ENCODE measurements at places on chromosomes 11 and 22.
A peak's percentile ranks its signal among the peaks of the same experiment; 100 is the strongest.

GRCh38 chr22:29149841-29150555 is 55.7 kb upstream of the EMID1 start:
- no peak for DNase-seq

DNA sequence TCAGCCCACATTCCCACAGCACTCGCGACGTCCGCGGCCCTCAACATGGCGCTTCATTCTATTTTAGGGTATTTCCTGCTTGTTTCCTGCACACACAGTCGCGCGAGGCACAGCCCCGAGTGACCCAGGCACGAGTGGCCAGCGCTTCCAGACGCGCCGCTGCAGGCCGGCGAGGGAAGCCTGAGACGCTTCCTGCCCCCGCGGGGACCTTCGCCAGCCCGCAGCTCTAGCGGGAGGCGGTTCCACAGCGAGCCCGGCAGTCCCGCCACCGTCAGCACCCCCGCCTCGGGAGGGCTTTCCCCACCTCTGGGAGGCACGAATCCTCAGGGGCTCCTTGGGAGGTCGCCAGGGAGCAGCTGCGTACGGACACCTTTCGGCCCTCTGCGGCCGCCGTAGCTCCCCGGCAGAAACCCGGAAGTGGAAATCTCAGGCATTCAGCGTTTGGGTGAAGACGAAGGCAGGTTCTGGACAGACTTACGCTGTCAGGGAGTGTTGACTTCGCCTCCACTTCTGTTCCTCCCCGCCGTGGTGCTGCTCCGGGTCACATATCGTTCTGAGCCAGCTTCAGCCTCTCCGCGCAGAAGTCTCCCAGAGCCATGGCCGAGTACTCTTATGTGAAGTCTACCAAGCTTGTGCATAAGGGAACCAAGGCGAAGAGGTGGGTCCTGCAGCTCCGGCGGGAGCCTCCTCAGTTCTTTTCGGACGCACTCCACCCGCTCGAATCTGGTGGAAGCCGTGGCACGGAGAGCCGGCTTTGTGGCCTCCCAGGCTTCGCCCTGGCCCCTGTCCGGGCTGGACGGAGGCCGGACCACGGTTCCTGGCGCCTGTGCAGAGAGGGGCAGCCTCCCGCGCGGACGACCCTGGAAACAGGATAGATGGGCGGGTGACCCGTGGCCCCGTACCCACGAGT is 2925.9 kb upstream of the OR11H1 start:
- DNase-seq = no peak

DNA sequence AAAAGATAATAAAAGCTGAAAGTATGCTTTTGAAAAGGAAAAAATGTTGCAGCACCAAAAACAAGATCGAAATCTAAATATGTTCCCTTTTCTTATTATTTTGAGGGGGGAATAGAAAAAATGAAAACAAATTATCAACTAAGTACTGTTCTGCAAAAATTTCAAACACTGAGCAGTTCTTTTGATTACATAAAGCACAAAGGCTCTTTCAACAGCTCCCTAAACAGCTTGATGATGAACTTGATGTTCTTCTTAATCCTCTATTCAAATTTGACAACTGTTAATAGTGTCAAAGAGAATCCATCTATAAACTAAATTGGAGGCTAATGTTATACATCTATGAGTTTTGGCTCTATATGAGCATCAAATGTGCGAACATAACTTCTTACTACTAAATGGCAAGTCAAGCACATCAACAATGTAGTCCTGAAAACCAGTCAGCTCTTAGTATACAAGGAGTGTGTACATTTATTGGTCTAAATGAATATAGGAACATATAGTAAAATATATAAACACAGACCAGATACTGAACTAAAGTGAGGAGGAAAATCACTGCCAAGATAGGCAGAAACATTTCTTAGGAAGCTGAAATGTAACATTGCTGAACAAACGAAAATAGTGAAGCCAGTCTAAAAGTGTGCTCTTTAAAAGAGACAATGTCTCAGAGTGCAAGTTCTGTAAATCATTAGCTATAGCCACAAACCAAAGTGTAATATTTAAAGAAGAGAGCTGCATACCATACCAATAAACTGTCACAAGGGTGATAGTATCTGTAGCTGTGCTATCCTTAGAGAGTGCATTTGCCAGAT is 94.3 kb downstream of the SOX6 start:
- DNase-seq = no peak

GRCh38 chr11:63670433-63671321 is 499 bp downstream of the ATL3 start:
- peak; percentile 38 for DNase-seq

- peak; percentile 65 for DNase-seq
Observed at GRCh38 chr22:24189249-24190158, 8.2 kb downstream of the SUSD2 start.

GRCh38 chr22:32144496-32145274 is 14.4 kb downstream of the C22orf42 start:
- peak; percentile 95 for DNase-seq

- no peak for DNase-seq
Observed at GRCh38 chr22:41001722-41002122, 50.5 kb downstream of the RBX1 start.

GRCh38 chr11:7473717-7474116 is 11.6 kb upstream of the OLFML1 start:
- DNase-seq = no peak

DNA sequence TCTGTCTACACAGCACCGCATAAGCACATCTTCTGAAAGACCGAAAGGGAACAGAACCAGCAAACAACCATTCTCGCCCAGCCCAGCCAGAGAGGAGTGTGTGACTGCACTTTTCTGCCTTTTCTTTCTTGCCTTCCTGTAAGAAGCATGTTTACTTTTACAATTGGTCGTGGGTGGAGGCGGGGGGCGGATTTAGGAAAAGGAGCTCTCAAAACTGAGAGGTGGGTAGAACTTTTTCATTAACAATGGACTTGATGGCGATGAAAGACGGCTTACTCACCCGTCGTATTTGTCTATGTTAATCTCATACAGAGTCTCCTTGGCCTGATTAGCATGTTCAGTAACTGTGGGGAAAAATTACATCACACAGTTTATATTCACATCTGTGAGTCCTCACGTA is 27.2 kb downstream of the CERK start:
- DNase-seq = no peak

DNA sequence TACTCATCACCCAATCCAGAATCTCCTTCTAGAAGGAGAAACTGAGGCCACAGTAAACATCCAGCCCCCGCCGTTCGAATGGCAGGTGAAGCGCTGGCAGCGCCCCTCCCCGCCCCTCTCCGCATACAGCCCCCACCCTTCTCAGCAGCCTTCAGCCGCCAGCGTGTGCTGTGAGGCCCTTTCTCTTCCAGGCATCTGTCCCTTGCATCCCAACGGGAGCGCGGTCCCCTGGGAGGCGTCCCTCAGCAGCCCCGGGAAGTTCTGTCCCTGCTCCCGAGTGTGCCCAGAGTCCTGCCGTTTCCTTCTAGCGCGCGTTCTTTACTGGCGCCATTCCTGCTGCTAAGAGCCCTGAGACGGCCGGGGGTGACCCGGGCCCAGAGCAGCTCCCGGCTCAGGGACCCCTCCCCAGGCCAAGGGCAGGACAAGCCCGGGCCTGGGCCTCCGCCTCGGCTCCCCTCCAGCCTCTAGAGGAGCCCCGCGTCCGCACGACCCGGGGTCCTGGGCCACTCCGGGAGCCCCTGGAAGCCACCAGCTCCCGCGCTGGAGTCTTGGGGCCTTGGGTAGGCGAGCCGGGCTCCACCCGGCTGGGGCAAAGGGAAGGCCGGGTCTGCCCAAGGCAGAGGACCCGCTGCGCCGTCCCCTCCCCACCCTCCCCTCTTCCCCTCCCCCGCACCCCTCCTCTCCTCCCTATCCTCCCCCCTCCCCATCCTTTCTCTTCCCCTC is 450.4 kb downstream of the OPCML start:
- no peak for DNase-seq

DNA sequence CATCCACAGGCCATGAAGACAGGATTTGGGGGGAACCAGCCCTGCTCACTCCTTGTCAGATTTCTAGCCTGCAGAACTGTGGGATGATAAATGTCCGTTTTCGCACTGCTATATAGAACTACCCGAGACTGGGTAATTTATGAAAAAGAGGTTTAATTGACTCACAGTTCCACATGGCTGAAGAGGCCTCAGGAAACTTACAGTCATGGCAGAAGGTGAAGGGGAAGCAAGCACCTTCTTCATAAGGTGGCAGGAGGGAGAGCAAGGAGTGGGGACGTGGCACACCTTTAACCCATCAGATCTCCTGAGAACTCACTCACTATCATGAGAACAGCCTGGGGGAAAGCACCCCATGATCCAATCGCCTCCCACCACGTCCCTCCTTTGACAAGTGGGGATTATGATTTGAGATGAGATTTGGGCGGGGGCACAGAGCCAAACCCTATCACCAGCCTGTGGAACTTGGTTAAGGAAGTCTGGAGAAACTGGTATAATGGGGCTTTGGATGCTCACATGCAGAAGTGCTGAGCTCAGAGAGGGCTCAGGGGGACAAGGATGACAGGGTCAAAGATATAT is 50.7 kb downstream of the MYEOV start:
- DNase-seq = no peak

- no peak for DNase-seq
Observed at GRCh38 chr22:48923996-48924395, 903.7 kb downstream of the BRD1 start.

DNA sequence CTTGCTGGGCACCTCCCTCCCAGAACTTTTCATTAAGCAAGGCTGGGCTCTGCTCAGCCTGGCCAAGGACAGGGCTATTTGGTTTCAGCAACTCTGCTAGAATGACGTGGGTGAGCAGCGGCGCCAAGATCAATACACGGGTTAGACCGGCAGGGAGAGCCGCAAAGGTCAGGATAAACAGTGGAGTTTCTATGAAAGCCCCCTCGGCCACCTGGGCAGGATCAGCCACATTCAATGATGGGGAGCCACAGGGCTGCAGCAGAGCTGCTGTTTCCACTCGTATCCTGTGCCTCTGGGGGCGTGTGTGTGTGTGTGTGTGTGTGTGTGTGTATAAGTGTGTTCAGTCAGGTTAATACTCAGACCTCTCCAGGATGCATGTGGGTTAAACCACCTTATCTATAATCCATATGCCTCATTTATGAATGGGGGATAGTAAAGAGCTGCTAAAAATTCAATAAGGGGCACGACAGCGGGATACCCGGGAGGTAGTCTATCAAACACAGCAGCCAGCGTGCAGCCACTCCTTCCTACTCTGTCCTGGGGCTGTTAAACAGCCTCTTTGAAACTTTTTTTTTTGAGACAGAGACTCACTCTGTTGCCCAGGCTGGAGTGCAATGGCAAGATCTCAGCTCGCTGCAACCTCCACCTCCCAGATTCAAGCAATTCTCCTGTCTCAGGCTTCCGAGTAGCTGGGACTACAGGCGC is 34.8 kb downstream of the MYH9 start:
- DNase-seq = no peak

GRCh38 chr11:94669023-94669422 is 99.1 kb upstream of the AMOTL1 start:
- DNase-seq = no peak

- DNase-seq = no peak
Observed at GRCh38 chr11:86865436-86865835, 65.1 kb downstream of the PRSS23 start.

DNA sequence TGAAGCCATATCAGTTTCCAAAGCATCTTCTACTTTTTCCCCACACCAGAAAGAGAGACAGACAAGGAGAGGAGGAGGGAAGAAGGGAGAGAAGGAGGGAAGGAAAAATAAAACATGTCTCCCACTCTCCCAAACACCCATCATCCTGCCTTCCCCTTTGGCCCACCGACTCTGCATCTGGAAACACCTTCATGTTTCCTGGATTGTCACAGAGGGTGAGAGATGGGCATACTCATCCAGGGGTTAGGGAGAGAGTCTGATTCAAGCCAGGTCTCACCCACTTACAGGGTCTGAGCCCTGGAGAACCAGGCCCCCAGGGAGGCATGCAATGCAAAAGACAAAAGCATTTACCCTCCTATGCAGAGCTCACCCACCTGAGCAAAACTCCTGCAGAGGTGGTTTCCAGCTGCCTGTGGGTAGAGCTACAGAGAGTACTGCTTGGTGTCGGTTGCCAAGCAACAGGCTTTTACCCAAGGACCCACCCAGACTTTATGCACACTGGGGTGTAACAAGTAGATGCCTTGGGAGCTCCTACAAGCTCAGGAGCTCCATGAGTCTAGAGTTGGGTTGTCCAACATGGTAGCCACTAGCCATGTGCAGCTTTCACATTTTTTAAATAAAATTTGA is 33.4 kb downstream of the MN1 start:
- DNase-seq = no peak

- DNase-seq = no peak
Observed at GRCh38 chr11:8584511-8584910, 9.5 kb downstream of the STK33 start.

DNA sequence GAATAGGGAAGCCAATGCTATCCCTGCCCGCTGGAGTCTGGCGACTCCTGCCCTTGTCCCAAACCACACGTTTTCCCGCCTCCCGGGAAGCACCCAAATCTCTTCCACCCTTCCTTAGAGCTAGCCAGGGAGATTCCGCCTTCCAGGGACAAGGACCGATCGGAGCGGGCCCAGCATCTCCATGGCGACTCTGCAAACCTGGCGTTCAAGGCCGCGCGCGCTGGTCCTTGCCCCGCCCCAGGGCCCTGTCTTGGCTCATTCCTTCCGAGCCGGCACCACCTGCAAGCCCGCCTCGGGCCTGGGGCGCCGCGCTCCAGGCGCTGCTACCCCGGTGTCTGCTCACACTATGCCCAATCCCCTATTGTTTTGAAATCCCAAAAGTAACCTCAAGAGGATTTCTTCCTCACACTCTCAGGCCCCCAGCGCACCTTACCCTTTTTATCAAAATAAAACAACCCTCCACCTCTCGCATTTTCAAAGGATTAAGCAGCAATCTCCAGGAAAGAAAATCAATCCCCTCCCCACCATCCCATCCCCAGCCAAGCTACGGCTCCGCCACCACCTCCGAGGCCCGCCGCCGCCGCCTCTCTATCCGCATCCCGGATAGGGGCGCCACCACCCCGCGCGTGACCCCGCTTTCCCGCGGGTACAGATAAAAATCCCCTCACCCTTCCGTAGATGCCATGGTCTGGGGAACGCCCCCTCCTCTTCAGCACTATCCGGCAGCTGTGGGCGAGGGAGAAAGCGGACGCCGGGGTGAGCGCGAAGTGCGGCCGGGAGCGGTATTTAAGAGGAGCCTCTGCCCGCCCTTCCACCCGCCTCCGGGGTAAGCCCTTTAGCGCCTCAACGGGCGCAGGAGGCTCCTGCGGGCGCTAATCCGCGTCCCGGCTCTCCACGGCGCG is 825 bp downstream of the SLC1A2 start:
- peak; percentile 29 for DNase-seq

DNA sequence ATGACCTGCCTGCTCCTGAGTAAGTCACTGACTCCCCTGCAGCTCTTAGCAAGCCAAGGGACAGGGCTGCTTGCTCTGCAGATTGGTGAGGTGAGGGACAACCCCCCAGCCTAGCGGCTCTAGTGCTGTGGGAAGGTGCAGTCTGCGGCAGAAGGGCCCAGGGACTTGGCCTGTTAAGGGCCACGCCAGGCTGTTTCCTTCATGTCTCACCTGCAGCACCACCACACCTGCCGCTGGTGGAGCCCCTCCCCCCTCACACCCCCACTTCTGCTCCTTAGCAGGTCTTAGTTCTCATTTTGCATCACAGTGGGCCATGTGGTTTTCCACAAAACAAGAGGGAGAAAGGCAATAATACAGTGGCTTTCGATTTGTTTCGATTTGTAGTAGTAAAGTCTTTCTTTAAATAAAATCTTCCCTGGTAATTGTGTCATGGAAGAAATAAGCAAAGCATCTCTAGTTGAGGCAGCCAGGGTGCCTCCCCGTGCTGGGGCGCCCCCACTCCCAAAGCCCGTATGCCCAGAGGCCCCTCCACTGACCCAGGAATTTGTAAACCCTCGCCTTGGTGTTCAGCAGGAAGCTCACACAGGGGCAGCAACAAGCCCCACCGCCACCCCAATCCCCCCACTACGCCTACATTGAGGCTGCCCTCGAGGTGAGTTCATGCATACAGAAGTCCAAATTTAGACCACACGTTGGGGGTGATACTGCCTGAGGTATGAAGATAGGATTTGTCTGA is 86.5 kb upstream of the CLDN5 start:
- DNase-seq = no peak

Measured in Kasumi-1 (cell line).